WTC11 (cell line): ENCODE measurements at places on chromosomes 2 and 18. TPM values are rescaled to one million over a fixed set of nuclear protein-coding genes. Genes with fewer than 3 reads are reported as not detected.

DLGAP1 gene
- total RNA-seq, result 22.0 to 24.0 TPM (median 23.0 TPM) in 3 replicates

DNA sequence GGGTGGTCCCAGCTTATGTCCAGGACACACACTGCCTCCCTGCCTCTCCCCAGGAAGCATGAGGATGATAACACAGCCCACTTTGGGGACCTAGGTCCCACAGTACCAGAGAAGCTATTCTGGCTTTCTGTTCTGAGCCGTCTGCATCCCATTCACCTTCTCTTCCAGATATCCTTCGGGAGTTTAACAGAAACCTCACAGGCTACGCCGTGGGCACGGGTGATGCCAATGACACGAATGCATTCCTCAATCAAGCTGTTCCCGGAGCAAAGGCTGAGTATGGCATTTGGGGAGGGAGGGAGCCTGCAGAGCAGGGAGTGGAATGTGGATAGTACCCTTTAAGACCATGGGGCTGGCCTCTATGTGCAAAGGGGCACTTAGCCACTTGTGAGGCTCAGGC, 102.6 kb downstream of the PLB1 start:
- DNase-seq, result no peak
- no peaks in the 10 kb centered on the region; the same call in 1 of the 2 replicates for H3K36me3 ChIP-seq
- H3K27me3 ChIP-seq, result no peaks in the 10 kb centered on the region
- peaks cover 25% of the 10 kb centered on the region for H3K4me1 ChIP-seq

GRCh38 chr2:181998891-181999654, 13.4 kb downstream of the PPP1R1C start:
- no peak overlapping the region for H3K27ac ChIP-seq
- H3K4me1 ChIP-seq, result peaks cover 3% of the 10 kb centered on the region; the same call in 1 of the 2 replicates
- H3K4me3 ChIP-seq, result no peak overlapping the region
- no peaks in the 10 kb centered on the region for H3K36me3 ChIP-seq

DNA sequence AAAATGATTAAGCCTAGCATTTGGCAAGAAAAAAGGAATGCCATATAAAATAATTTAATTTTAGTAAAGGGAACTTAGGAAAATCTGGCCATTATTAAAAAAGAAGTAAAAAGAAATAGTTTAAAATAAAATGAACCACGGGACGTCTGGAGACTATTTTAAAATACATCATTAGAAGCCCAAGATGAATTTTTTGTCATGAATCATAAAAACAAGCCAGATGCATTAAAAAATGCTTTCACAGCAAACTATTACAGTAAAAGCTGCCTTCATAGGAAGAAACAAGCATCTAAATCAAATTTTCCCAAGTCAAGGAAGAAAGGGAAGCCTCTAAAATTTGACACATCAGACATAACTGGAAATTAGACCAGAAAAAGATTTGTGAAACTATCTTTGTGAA, 33.0 kb downstream of the COL5A2 start:
- no peak overlapping the region for H3K27ac ChIP-seq
- H3K27me3 ChIP-seq, result no peaks in the 10 kb centered on the region
- no peak overlapping the region for H3K4me3 ChIP-seq

DNA sequence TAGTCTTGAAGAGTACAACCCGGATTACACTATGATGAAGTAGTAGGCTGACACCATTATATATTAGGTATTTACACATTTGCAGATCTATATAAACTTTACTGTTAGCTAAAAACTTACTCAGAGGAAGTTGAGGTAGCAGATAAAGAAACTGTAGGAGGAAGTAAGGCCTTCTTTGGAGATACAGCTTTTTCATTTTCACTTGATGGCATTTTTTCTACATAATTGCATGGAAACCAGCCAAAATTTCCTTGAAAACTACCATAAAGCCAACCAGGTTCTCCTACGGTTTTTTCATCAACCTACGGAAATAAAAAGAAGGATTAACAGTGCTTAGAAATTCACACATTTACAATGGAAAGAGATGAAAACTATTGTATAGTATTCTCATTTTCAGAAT, 86.6 kb downstream of the FAM228A start:
- no peaks in the 10 kb centered on the region for H3K27me3 ChIP-seq
- no peaks in the 10 kb centered on the region; the same call in 1 of the 2 replicates for H3K36me3 ChIP-seq
- no peak overlapping the region for H3K4me3 ChIP-seq
- peaks cover 2% of the 10 kb centered on the region; the same call in 1 of the 2 replicates for H3K4me1 ChIP-seq
- H3K27ac ChIP-seq, result no peak overlapping the region

DNA sequence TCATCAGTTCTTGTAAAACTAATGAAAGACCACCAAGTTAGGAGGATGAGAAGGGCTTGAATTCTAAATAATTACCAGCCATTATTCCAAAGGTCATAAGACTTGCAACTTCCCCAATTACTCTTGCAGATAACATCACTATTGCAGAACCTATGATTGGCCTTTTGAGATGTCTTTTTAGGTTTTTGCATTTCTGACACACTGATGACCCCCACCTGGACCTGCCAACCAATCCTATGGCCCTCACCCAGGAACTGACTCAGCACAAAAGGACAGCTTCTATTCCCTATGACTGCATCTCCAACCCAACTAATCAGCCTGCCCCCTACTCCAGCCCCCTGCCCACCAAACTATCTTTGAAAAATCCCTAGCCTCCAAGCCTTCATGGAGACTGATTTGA, 111.5 kb upstream of the COPS8 start:
- peaks cover 57% of the 10 kb centered on the region for H3K4me1 ChIP-seq
- H3K36me3 ChIP-seq, result no peaks in the 10 kb centered on the region
- H3K4me3 ChIP-seq, result no peak overlapping the region

GPR39 gene
- 0.74 to 1.2 TPM (median 0.85 TPM) in 3 replicates for total RNA-seq

DNA sequence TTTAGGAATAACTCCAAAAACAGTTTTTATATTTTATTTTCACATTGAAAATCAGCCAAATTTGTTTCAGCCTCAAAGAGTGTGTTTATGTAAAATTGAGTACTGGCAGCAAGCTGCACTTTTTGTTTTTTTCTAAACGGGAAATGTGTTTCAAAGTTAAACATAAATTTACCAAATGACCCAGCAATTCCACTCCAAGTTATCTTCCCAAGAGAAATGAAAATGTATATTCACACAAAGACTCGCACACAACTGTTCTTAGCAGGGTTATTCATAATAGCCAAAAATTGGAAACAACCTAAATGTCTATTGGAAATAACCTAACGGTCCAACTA, 9.3 kb downstream of the ALPK2 start:
- no peaks in the 10 kb centered on the region for H3K36me3 ChIP-seq
- H3K4me1 ChIP-seq, result peaks cover 21% of the 10 kb centered on the region
- H3K4me3 ChIP-seq, result no peak overlapping the region
- no peak overlapping the region for H3K27ac ChIP-seq
- peaks cover 3% of the 10 kb centered on the region; the same call in 1 of the 2 replicates for H3K27me3 ChIP-seq

- peaks cover 55% of the 10 kb centered on the region for H3K27me3 ChIP-seq
- H3K36me3 ChIP-seq, result no peaks in the 10 kb centered on the region
- DNase-seq, result no peak
- H3K4me3 ChIP-seq, result no peak overlapping the region
- no peak overlapping the region for H3K27ac ChIP-seq
Measured at GRCh38 chr2:70960833-70961647, 17.4 kb upstream of the ANKRD53 start.

GRCh38 chr2:171432969-171433762, 624 bp downstream of the METTL8 start:
- peaks cover 34% of the 10 kb centered on the region for H3K36me3 ChIP-seq
- H3K27me3 ChIP-seq, result no peaks in the 10 kb centered on the region
- H3K4me1 ChIP-seq, result peaks cover 52% of the 10 kb centered on the region
- peak; percentile 25 for DNase-seq
- H3K4me3 ChIP-seq, result peak overlapping the region; percentile 87

DNA sequence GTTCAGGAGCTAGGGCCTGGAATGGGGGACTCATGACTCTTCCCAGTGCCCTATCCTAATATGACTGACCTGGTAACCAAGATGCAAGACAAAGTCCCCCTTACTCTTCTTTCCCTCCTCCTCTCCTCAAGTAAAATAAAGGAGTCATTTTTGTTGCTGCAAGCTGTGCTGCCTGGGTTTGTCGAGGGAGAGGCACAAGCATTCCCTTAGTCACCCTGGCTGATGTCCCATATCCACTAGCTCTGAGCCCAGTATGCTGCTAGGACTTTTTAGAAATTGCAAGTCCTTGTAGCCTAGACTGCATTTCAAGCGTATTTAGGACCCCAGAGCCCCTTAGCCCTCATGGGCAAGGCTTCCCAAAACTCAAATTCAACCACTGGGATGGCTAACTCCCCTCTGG, 338.5 kb upstream of the SETBP1 start:
- DNase-seq, result no peak
- H3K4me3 ChIP-seq, result no peak overlapping the region
- H3K27ac ChIP-seq, result no peak overlapping the region
- no peaks in the 10 kb centered on the region for H3K4me1 ChIP-seq
- H3K36me3 ChIP-seq, result no peaks in the 10 kb centered on the region

DNA sequence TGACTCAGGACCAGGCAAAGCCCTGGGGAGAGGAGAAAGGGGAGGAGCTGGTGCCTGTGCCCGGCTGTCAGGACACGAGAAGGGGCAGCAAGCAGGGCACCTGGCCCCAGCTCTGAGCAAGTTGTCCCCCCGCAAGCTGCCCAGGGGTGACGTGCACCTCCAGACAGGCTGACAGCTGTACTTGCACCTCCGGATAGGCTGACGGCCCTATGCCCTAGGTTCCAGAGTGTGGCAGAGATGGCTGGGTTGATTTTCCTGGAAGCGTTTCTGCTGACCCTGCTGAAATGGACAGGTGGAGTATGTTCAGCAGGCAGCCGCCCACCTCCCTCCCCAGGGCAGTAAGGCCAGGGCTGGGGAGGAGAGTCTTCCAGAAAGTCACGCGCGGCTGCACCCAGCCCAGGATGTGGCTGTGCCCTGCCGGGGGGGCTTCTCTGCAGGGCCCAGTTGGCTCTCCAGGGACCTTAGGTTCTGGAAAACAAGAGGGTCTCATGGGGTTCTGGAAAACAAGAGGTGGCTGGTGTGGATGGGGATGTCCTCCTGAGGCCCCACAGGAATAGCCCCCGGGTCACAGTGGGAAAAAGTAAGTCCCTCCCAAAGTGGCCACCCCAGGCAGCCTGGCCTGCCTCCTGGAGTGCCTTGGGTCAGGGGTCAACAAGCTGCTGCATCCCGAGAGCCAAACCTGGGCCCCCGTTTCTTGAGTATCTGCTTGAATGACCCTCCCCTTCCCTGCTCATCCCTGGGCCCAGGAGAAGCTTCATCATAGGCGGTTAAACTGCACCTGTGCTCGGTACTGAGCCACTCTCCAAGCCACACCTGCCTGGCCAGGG, 71.4 kb upstream of the OTOS start:
- no peak overlapping the region for H3K27ac ChIP-seq
- H3K4me1 ChIP-seq, result no peaks in the 10 kb centered on the region
- H3K27me3 ChIP-seq, result no peaks in the 10 kb centered on the region
- H3K36me3 ChIP-seq, result no peaks in the 10 kb centered on the region
- no peak overlapping the region for H3K4me3 ChIP-seq

ASTL gene
- total RNA-seq, result 0.69 to 1.4 TPM (median 0.79 TPM) in 3 replicates

DNA sequence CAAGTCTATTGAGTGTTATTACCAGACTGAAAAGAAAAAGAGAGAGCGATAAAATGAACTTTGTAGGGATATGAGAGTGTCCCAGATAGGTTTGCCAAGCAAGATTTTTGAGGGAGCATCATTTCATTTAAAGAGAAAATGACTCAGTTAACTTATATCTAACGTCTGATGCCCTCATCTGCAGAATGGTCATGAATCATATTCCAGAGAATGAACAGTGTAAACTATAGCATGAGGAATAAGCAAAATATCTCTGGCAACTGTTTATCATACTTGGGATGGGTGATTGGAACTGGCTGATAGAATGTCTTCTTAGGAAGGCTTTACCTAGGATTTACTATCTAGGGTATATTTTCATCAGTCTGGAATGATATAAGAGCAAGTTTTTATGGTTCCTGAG, 289.4 kb downstream of the CMPK2 start:
- no peak overlapping the region for H3K4me3 ChIP-seq
- H3K4me1 ChIP-seq, result no peaks in the 10 kb centered on the region
- peaks cover 5% of the 10 kb centered on the region; the same call in 1 of the 2 replicates for H3K27me3 ChIP-seq
- no peak for DNase-seq

DNA sequence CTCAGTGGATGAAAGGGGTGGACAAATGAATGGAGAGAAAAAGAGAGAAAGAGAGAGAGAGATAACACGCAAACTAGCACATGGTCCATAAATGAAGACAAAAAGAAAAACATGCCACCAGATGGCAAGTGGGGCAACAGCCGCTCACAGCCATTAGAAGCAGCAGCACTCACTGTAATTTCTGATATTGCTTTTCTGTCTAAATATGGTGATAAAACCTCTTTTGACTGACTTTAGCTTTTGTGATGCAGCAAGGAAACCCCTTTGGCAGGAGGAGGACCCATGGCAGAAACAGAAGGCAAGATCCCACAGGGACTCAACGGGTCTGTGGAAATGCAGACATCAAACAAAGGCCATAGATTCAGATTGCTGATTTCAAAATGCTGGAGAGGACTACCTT, 88.0 kb upstream of the CDH20 start:
- no peaks in the 10 kb centered on the region for H3K27me3 ChIP-seq
- H3K4me3 ChIP-seq, result no peak overlapping the region
- H3K36me3 ChIP-seq, result no peaks in the 10 kb centered on the region
- H3K27ac ChIP-seq, result no peak overlapping the region
- no peaks in the 10 kb centered on the region for H3K4me1 ChIP-seq

HMSD gene
- 3.0 to 8.1 TPM (median 6.1 TPM) in 3 replicates for total RNA-seq

DNA sequence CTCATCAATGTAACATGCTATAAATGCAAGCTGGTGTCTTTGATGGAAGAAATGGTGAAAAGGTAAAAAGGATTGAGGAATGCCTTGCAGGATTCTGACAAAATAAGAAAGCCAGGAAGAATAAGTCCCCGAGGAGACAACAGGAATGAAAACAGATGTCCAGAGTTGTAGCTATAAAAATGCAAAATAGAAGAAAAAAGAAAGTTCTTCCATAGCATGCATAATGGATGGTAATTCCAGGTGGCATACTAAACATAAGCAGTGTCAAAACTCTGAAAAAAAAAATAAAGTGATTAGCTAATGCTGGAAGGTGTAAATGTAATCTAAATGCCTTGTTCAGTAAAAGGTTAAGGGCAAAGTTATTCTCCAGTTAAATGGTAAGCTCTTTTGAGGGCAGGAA, 225.9 kb upstream of the CHST9 start:
- H3K27ac ChIP-seq, result no peak overlapping the region
- peaks cover 28% of the 10 kb centered on the region for H3K4me1 ChIP-seq
- H3K4me3 ChIP-seq, result no peak overlapping the region
- H3K27me3 ChIP-seq, result no peaks in the 10 kb centered on the region; the same call in 1 of the 2 replicates
- DNase-seq, result no peak

HOXD1 gene
- total RNA-seq, result 0.14 to 0.22 TPM in 2 of 3 replicates, not detected in the other

- no peaks in the 10 kb centered on the region for H3K4me1 ChIP-seq
- H3K27ac ChIP-seq, result no peak overlapping the region
- H3K36me3 ChIP-seq, result no peaks in the 10 kb centered on the region
- H3K27me3 ChIP-seq, result no peaks in the 10 kb centered on the region
Measured at GRCh38 chr2:140442319-140442718, 1662.1 kb upstream of the NXPH2 start.

DNA sequence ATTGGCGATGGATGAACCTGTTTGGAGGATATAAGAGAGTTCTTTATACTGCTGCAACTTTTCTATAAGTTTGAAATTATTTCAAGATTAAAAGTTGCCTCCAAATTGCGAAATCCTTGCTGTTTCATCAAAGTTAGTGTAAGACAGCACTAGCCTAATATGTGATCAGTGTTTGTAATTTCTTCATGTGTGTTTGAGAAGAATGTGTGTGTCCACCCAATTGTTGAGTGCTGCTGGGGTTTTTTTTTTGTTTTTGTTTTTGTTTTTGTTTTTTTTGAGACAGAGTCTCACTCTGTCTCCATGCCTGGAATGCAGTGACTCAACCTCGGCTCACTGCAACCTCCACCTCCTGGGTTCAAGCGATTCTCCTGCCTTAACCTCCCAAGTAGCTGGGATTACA, 33.4 kb downstream of the CDK15 start:
- peaks cover 21% of the 10 kb centered on the region for H3K4me1 ChIP-seq
- H3K27me3 ChIP-seq, result no peaks in the 10 kb centered on the region
- no peak overlapping the region for H3K4me3 ChIP-seq
- H3K27ac ChIP-seq, result no peak overlapping the region
- no peak for DNase-seq
- H3K36me3 ChIP-seq, result no peaks in the 10 kb centered on the region
